ENCODE measurements at places on chromosomes 4 and X.

DNA sequence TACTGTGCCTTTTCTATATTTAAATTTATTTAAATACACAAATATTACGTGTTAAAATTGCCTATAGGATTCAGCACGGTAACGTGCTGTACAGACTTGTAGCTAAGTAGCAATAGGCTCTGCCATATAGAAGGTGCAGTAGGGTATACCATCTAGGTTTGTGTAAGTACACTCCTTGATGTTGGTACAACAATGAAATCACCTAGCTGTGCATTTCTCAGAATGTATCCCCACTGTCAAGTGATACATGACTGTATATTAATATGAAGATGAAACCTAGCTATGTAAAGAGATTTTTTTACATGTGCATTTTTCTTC, 431.2 kb downstream of the KCTD8 start:
- no peak for DNase-seq

GRCh38 chr4:115149106-115149505, 35.7 kb upstream of the NDST4 start:
- DNase-seq: no peak

GRCh38 chr4:156763511-156763910, 208.1 kb downstream of the PDGFC start:
- DNase-seq: no peak

DNA sequence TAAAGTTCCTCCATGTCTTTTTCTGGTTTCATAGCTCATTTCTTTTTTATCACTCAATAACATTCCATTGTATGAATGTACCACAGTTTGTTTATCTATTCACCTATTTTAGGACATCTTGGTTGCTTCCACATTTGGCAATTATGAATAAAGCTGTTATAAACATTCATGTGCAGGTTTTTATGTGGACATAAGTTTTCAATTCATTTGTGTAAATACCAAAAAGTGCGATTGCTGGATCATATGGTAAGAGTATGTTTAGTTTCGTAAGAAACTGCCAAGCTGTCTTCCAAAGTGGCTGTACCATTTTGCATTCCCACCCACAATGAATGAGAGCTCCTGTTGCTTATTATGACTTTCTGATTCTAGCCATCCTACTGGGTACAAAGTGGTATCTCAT, 36.3 kb upstream of the ZFX start:
- DNase-seq: no peak

DNA sequence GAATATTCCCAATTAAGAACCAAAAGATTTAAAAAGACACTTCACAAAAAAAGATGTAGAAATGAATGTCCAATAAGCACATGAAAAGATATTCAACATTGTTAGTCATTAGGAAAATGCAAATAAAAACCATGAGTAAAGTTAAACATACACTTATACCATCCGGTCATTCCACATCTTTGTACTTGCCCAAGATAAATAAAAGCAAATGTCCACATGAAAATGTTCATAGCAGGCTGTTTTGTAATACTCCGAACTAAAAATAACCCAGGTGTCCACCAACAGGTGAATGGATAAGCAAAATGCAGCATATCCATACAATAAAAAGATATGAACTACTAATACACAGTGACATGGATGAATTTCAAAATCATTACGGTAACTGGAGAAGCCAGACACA, 28.6 kb upstream of the ZCCHC4 start:
- no peak for DNase-seq

DNA sequence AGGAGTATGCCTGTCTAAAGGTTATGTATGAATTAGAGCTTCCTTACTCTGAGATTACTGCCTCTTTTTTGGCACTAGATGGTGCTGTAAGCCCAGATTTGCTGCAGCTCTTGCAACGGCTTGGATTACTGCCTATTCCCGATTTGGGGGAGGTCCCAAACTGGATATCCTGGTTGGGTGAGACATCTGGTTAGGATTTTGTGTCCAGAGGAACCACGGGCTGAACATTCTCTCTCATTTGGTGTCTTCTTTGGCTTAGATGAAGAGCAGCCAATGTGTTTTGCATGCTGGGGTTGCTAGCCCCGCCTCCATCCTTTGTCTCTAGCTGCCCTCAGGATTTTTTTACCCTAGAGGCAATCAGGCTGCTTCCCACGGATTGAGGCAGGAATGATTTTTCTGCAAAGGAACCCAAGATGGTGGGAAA, 31.9 kb downstream of the F8A1 start:
- DNase-seq: peak; percentile 2

DNA sequence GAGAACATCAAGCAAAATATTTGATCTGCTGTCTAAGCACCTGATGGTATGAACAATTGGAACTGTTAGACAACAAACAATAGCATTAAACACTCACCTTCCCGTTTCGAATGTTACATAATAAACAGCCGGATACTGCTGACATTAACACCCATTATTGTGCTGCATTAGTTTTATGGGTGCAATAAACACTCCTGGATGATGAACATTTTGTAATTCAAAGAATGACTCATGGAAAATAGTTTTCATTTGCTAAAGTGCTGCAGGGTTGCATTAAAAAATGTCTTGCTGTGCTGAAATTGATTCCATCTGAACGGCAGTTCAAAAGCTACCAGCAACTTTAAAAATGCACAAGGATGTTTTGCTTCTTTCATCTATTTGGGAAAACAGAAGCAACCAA, 100.8 kb upstream of the SORBS2 start:
- no peak for DNase-seq

GRCh38 chr4:957231-957580, 16.2 kb downstream of the DGKQ start:
- DNase-seq: no peak

DNA sequence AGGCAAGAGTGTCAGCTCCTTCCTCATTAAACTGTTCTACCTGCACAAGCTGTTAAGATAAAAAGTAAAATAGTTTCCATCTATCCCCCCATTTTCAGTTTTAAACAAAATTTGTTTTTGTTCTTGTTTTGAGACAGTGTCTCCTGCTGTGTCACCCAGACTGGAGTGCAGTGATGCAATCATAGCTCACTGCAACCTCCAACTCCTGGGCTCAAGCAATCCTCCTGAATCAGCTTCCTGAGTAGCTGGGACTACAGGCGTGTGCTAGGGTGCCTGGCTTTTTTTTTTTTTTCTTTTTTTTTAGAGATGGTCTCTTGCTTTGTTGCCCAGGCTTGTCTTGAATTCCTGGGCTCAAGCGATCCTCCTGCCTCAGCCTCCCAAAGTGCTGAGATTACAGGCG, 105.4 kb downstream of the HS6ST2 start:
- DNase-seq: no peak

GRCh38 chrX:135086197-135086854, 34.0 kb downstream of the ETDB start:
- peak; percentile 39 for DNase-seq

DNA sequence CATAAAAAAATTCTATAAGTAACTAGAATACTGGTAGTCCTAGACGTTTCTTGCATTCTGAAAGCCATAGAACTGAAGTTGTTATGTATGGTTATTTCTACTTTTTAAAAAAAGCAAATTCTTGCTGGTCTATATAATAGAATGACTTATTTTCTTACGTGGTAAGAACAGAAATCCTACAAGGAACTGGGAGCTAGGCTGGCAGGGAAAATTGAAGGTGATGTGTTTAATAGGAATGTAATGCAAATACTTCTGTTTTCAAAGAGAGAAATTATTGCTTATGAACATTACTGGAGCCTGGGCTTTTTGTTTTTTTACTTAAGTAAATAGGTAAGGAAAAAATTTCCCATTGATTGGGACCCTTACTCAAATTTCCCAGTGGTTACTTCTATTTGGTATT, 8.9 kb downstream of the CCNA2 start:
- no peak for DNase-seq

DNA sequence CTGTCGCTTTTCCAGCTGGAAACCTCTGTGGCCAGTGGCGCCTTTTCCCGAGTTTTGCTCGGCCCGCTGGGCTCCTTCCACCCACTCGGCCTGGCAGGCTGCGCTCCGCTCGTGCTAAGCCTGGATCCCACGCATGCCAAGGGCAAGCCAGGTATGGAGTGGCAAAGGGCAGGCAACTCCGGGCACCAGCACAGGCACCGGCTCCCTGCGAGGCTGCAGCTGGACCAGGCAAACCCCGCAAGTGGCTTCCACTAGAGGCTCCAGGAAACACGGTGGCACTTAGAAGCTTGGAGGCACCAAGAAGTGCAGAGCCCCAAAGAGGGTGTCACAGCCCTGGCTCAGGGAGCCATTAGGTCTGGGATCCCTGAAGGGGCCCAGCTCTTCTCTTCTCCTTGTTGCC, 59.5 kb downstream of the PPA2 start:
- DNase-seq: no peak

DNA sequence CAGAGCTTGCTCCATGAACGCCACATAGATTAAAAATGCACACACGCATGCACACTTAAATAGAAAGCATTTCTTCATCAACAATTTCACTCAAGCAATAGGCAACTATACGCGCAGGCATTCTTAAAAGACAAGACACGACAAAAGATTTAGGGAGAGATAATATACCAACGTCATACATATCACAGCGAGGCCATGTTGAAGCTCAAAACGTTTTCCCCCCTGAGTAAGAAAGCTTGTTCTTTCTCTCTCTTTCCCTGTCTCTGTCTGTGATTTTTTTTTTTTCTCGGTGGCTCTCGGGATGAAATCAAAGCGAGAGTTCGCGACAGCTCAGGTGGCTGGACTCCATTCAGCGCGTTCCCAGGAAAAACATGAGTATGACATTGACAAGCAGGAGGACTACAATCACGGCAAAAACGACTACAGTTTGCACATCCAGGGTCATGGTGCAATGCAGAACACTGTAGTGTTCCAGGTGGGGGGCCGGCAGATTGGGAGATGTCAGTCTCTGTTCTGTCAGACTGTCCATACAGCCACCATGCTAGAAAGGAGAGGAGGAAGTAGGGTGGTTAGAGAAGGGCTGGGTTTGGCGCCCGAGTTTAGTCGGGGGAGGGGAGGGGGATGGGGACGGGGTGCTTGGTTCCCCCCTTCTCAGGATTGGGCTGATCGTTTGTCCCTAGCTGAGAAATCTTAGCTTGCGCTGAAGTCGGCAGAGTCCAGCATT, 30.7 kb downstream of the ARHGEF9 start:
- peak; percentile 3 for DNase-seq

DNA sequence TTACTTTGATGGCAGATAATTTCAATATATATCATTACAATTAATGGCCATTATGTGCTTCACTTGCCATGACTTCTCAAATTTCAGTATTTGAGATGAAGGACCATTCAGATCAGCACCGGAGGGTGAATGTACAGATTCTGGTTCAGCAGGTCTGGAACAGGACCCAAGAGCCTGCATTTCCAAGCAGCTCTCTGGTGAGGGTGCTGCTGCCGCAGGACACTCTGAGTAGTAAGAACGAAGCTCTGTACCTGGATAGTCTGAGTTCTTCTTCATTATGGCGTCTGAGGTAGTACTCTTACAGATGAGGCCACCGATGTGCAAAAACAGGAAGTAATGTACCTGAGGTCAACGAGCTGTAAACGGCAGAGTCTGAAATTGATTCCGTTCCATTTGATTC, 228.2 kb downstream of the FBXW7 start:
- no peak for DNase-seq

- no peak for DNase-seq
These were observed 342.8 kb upstream of the F9 start for GRCh38 chrX:139187738-139188137.

DNA sequence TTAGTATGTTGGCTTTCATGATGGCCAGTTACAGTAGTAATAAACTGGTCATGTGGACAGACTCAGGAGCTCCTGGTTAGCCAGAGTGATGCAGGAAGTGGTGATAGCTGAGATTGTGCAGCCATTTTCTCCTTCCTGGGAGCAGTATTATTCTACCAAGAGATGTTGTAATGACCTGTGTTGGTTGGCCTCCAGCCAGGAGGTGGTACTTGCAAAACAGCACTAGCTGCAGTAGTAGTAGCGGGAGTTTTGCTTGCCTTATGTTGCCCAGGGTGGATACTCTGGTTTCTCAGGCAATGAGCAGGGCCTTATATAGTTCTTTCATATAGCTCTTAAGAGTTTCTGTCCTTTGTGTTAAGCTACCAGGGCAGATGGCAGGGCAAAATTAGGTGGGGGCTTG, 998.8 kb downstream of the GLUD2 start:
- DNase-seq: no peak

- DNase-seq: no peak
These were observed 87.7 kb upstream of the EFHC2 start for GRCh38 chrX:44431194-44431593.

GRCh38 chr4:36509845-36510244, 228.4 kb downstream of the DTHD1 start:
- no peak for DNase-seq

GRCh38 chr4:7055111-7055989, 12.2 kb downstream of the TADA2B start:
- DNase-seq: no peak

DNA sequence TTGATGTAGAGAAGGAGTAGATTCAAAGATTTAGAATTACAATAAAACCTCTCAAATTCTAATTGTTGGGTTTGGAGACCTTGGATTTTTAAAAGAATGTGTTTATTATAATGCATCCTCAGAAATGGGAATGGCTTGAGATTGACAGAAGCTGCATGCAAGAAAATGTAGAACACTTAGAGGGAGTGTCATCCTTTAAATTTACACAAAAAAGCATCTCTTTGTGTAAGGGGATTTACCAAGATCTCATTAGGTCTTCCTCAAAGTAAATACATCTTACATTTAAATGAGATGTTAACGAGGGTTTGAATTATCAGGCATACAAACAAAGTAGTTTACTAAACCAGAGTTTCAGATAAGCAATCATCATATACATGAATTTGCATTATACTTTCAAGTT, 615.0 kb downstream of the FAM133A start:
- DNase-seq: no peak

DNA sequence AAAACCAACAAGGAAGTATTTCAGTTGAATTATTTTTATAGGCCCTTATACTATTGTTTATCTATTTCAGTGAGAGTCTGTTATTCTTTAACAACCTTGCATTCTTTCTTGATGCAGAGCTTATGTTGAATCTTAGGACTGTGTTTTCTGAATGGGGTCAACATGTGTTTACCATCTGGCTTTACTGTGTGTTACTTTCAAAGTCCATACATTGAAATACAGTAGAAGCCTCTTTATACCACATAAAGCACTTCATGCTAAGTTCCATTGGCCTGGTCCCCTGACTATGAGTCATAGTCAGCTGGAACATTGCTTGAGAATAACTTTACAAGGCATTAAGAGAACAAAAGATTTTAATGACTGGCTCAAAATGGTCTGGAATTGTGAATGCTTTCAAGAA, 152.6 kb downstream of the GASK1B start:
- DNase-seq: no peak

DNA sequence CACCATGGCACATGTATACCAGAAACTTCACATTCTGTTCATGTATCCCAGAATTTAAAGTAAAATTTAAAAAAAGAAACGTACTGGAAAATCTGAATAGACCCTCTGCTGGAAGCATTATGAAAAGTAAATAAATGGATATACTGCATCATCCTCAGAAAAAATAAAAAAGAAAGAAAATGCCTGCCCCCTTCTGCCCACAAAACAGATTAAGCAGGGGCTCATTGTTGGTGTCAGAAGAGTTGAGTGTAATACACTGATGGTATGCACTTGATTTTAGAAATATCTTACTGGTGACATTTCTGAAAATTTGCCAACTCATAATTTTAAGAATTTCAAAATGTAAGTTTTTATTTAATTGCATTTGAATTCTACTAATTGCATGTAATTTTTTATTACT, 77.8 kb downstream of the LRP2BP start:
- no peak for DNase-seq

- DNase-seq: no peak
These were observed 602.9 kb upstream of the HTR2C start for GRCh38 chrX:113980953-113981352.
